Ovary (tissue), 10 donors: ENCODE measurements at places on chromosomes 13 and 19. TPM values are rescaled to one million over a fixed set of nuclear protein-coding genes. Genes with fewer than 3 reads are reported as not detected.

The RGCC gene
- 14.9 TPM for polyA plus RNA-seq

The PLPP2 gene
- polyA plus RNA-seq, result 0.68 TPM

The SCEL gene
- polyA plus RNA-seq, result 0.04 TPM

The IGLON5 gene
- 1.6 TPM for polyA plus RNA-seq

The CBARP gene
- polyA plus RNA-seq, result 0.45 TPM

The NTN5 gene
- polyA plus RNA-seq, result 1.4 TPM

The ZNF497 gene
- 0.30 TPM for polyA plus RNA-seq

The KIR2DL4 gene
- 0.23 TPM for polyA plus RNA-seq
